Glomerular endothelial cell (primary cell): ENCODE measurements at places on chromosomes 5 and 9. TPM values are rescaled to one million over a fixed set of nuclear protein-coding genes. Genes with fewer than 3 reads are reported as not detected.

- no peak for DNase-seq
Measured at GRCh38 chr9:70987986-70988385, 133.4 kb downstream of the TRPM3 start.

DNA sequence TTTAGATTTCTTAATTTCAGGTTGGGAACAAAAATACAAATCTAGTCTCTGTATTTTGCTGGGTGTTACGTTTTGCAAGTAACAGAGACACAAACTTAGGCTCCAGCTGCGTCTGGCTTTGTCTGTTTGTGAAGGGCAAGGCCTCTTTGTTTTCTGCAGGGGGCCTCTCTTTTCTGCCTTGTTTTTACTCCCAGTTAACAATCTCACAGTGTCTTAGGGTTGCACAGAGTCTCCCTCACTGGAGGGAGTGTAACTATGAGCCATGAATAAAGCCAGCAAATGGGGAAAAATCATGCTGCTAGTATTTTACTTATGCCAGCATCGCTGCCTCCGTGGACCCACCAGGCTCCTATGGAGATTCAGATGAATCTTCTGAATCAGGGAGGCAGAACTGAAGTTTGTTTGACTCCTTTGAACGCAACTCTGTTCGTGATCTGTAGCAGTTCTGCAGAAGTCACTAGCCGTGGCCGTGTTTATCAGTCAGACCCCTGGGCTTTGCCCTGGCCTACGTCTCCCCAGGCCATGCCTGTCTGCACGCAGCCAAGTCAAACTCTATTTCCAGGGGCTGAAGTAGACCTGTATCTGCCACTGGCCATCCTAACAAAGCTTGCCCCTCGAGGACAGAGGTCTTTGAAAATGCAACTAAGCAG lies 77.2 kb downstream of the ATP10B start:
- DNase-seq, result no peak

GRCh38 chr5:146890066-146890465 lies 11.5 kb upstream of the PPP2R2B start:
- DNase-seq, result no peak

The SPEF2 gene
- total RNA-seq, result 0.82 and 1.1 TPM in 2 replicates

The DRD1 gene
- not detected in 2 replicates for total RNA-seq
